ENCODE measurements at places on chromosomes 3 and 15.

- DNase-seq: no peak
Observed at GRCh38 chr3:43217633-43218032, 68.7 kb upstream of the SNRK start.

DNA sequence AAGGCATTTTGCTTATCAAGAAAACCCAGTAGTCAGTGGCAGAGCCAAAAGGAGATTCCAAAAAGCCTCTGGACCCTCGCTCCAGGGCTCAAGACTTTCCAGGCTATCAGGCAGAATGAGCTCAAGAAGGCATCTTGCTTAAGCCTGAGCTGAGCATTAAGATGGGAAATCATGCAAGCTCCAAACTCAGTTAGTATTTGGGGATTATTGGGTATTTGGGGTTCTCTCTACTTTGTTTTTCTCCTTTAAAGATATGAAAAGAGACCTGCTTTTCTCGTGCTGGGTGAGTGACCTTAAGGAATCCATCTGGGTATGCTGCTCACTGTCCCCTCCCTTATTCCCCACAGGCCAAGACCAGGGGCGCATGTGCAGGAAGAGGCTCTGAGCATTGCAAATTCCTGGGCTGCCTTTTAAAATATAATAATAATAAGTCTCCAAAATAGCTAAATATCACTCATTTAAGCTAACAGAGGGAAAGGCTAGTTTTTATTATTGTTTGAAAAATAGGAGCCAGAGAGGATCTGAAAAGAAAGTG is 75.4 kb upstream of the HACD2 start:
- DNase-seq: no peak

GRCh38 chr3:115960799-115961198 is 337.5 kb downstream of the GAP43 start:
- DNase-seq: no peak

DNA sequence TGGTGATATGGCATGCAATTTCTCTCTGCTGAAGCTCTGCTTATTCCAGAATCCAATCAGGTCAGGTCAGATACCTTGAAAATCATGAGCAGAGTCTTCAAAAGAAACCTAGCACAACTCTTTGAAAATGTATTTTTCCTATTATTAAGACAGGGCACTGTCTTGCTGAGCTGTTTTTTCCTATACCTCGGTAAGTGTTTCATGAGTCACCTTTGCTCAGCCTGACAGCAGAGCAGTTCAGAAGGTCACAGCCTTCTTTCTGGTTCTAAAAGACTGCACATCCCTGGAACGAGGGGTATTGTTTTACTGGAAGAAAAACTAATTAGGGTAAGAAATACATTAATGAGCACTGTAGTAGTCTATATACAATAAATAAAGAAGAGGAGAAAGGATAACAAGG is 422.0 kb downstream of the SOX2 start:
- DNase-seq: no peak

DNA sequence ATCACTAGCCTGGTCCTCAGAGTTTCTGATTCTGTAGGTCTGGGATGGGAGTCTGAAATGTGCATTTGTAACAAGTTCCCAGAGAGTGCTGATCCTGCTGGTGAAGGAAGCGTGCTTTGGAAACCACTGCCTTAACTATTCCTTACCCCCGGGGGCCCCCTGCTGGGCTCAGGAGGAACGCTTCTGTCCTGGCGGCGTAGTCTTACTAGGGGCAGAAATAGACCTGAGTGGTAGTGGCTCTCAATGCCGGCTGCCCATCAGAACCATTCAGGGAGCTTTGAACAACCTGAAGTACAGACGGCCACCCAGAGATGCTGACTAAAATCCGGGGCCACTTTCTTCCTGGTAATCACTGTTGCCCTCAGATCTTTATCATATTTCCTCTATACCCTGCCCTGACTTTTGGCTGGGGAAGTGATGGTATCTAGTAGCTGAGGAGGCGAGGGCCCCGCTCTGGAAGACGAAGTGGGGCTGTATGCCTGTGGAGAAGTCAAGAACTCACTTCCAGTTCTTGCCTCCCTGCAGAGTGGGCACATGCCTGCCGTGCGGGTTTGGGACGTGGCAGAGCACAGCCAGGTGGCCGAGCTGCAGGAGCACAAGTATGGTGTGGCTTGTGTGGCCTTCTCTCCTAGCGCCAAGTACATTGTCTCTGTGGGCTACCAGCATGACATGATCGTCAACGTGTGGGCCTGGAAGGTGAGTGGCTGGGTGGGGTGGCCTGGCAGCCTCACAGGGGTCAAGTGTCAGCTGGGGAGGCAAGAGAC is 16.3 kb upstream of the JMJD7 start:
- DNase-seq: peak; percentile 86

GRCh38 chr15:57457726-57458125 is 81.4 kb downstream of the CGNL1 start:
- no peak for DNase-seq

DNA sequence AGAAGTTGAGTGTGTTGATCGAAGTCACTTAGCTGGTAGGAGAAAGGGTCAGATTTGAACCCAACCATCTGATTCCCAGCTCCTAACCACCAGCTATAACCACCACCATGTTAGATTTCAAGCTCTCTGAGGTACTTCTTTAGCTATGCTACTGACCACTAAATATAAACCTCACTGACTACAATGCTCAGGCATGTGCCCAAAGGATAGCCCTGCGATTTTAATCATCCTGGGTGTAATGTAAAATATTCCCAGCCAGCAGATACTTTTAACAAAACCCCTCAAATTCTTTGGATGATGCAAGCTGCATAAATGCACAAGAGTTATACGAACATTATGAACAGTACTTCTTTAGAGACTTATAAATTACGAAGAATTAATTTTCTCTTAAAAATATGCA is 115.2 kb upstream of the TSC22D2 start:
- no peak for DNase-seq

- DNase-seq: no peak
Observed at GRCh38 chr3:16739541-16740105, 134.4 kb upstream of the DAZL start.

DNA sequence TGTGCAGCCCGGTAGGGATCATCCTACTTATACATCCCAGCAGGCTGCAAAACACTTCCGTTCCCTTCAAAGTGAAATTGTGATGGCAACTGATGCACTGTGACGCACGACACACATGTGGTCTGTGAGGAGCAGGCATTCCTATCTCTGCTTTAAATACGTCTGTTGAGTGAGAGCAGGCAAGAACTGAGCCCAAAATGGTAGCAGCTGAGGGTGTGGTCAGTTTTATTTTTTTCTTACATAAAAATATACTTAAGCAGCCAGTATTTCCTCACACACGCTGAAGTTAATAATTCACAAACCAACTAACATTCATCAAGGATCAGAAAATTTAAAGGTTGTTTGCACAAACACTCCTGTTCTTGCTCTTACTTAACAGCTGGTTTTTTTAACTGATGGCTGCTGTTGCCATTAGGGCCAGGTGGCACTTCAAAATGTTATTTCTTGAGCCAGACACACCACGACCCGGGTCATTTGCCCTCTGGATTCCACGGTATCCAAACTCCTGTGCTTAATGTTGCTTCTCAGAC is 23.9 kb downstream of the LRIG1 start:
- DNase-seq: peak; percentile 35

GRCh38 chr15:55993804-55994560 is 570 bp upstream of the NEDD4 start:
- peak; percentile 50 for DNase-seq

- DNase-seq: peak; percentile 58
Observed at GRCh38 chr3:64150623-64151207, 74.6 kb downstream of the PRICKLE2 start.

GRCh38 chr3:129974564-129974832 is at the start of gene TRH:
Gene TRH (plus strand): TSS chr3:129974720. CDS start chr3:129975817, 1,097 bp downstream.
- DNase-seq: no peak

- no peak for DNase-seq
Observed at GRCh38 chr3:159001711-159002110, 199.9 kb downstream of the MFSD1 start.

DNA sequence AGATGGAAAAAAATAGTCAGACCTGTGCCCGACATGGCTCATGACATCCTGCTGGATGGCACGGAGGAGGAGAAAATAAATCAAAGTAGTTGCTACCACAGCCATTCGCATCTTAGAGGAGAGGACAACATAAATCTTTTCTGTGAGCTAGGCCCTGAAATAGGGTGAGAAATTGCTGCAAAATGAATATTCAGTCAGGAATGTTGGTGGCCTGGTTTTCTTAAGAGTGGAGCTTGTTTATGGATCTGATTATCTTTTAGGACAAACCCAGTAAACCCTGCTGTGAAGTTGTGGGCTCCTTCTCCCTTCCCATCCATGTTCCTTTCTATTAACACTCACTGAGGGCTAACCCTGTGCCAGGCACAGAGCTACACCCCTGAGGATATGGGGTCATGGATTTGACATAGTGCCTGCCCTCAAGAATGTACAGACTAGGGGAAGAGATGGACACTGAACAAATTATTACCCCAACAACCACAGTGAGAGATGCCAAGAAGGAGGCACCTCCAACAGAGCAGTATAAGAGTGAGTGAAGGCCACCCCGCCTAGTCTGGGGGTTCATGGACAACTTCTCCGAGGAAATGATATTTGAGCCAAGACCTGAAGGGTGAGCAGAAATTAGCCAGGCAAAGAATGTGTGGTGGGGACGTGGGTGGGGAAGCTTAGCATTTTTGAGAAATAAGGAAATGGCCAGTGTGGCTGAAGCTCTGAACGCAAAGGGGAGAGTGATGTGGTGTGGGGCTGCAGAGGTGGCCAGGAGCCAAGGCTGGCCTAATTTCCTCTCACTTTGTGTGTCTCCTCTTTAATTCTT is 68.9 kb upstream of the ARL8B start:
- DNase-seq: no peak

- no peak for DNase-seq
Observed at GRCh38 chr3:63478990-63479660, 173.3 kb upstream of the SNTN start.

DNA sequence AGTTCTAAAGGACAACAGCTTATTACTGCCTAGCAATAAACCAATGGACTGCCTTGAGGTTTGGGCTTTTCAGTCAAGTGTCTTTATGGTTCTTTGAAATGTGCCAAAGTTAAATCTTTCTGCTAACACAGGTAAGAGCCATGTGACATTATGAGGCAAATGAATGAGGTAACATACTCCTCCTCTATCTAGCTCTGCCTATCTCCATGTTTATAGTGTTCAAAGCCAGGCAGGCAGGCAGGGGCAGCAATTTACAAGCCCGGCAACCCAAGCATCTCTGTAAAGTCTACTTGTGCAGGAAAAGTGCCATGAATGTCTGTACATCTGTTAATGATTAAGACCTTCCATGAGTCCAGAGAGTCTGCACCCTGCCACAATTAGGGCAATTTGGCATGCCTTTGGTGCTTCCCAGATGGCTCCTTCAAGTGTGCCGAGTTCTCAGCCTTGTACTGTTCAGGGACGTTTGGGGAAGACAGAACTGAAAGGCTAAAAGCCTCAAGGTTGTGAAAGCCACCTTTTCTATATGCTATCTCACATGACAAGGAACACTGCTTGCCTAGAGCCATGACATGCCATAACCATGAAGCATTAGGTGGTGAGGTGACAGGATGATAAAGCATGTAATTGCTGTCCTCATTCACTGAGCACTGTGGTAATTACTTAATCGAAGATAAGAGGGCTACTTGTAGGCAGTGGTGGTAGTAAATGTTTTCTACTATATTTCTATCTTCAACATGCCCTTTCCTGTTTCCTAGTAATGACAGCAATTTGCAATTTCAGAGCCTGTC is 41.4 kb upstream of the EIF1B start:
- no peak for DNase-seq

DNA sequence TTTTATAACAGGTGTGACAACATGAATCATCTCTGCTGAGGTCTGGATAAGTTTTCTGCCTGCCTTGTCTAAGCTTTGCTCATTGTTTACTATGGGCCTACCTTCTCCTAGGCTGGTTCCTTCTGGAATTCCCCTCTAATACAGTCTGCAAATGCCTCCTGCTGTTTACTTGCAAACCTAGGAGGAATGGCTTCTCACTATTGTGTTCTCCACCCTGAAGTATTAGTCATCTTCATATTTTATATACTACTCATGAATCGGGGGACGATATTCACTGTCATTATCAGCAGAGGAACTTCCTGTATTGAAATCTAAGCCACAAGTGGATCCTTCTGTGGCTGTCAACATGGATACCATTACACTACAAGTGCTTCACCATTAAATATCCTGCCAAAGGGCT is 154.8 kb downstream of the PLCL2 start:
- no peak for DNase-seq
